ENCODE measurements at places on chromosomes 5 and 9. TPM values are rescaled to one million over a fixed set of nuclear protein-coding genes. Genes with fewer than 3 reads are reported as not detected.

DNA sequence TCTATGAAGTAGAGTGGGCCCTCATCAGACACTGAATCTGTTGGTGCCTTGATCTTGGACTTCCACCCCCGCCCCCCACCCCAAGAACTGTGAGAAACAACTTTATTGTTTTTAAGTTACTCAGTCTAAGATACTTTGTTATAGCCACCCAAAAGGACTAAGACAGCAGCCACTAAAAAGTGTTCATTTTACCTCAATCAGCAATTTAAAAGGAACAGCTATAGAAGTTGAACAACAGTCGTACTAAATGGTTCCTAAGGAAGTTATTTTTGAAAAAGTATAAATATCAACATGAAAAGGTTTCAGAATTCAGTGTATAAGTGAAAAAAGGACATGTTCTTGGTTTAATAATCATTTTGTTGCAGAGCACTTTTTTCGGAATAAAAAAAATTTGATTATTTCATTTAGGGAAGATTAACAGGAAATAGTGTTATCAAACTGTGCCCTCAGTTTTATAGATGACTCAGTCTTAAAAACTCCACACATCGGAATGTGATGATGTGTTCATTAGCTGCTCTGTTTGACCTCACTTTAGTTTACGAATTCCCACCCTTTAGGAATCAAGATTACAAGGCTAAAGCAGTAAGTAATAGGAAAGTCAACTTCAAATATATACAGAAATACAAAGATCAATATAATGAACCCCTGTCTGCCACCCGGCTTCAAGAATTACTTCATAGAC is 71.2 kb downstream of the MTAP start:
- no peaks in the 10 kb centered on the region for H3K27me3 ChIP-seq
- peaks cover 57% of the 10 kb centered on the region for H3K36me3 ChIP-seq
- no peak for DNase-seq
- no peak overlapping the region for H3K27ac ChIP-seq
- no peak overlapping the region for H3K4me3 ChIP-seq

DNA sequence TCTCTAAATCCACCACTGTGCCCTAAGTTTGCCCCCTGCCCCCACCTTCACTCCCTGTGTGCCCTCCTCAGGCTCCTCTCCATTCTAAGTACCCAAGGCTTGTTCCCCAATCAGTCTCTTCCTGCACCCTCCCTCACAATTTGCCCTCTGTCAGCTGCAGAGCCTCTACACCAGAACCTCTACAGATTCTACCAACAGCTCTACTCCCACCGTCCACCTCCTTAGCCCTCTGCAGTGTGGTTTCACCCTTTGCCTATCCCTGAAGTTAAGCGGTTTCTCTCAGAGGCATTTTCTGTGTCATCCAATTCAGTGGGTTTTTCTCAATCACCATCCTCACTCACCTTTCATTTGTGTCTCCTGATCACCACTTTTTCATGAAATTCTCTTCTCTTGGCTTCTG is 13.2 kb upstream of the ERAP2 start:
- H3K4me3 ChIP-seq, result no peak overlapping the region
- DNase-seq, result no peak
- H3K4me1 ChIP-seq, result no peaks in the 10 kb centered on the region
- no peaks in the 10 kb centered on the region for H3K27me3 ChIP-seq
- H3K36me3 ChIP-seq, result no peaks in the 10 kb centered on the region
- no peak overlapping the region for H3K27ac ChIP-seq

DNA sequence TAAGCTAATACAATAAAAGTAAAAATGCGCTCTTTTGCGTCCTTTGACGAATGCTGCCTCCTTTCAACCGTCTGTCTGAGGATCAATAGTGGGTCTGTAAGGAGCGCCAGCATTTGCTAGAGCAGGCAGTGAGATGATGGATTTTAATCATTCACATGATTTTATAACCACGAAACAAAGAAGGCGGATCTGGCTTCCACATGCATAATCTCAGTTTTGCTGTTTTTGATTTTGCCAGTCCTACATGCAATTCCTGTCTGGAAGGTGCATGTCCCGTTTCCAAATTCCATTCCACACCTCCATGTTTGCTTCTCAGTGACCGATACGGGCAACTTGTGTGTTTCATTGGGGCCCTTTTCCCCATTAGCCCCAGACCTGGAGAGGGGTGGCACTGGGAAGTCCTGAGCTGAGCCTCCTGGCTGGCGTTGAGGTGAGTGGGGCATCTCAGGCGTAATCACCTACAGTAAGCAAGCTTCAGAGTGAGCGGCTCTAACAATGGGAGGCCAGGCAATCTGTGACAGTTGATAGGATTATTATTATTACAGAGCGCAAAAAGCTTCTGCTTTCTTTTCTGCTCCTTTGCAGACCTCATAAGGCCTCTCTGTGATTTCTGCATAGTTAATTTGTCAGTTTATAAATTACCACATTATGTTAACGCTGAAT is 405.4 kb downstream of the ZSWIM6 start:
- no peaks in the 10 kb centered on the region for H3K36me3 ChIP-seq
- no peaks in the 10 kb centered on the region for H3K27me3 ChIP-seq
- no peak overlapping the region for H3K4me3 ChIP-seq
- H3K4me1 ChIP-seq, result peaks cover 49% of the 10 kb centered on the region
- peak overlapping the region; percentile 22 for H3K27ac ChIP-seq

- no peak overlapping the region for H3K27ac ChIP-seq
- no peak for DNase-seq
- peaks cover 3% of the 10 kb centered on the region for H3K4me1 ChIP-seq
- H3K36me3 ChIP-seq, result peaks cover 7% of the 10 kb centered on the region
- no peak overlapping the region for H3K4me3 ChIP-seq
Observed at GRCh38 chr5:118378959-118379358, 609.4 kb downstream of the DTWD2 start.

- no peak overlapping the region for H3K4me3 ChIP-seq
- no peak for DNase-seq
- H3K27me3 ChIP-seq, result no peaks in the 10 kb centered on the region
- H3K4me1 ChIP-seq, result peaks cover 7% of the 10 kb centered on the region
- H3K36me3 ChIP-seq, result no peaks in the 10 kb centered on the region
Observed at GRCh38 chr5:105506692-105507277, 1944.2 kb upstream of the NUDT12 start.

GPR150 gene
- total RNA-seq, result not detected

ELL2 gene
- total RNA-seq, result 4.6 TPM

HIGD2A gene
- 91.2 TPM for total RNA-seq

PCDHB1 gene
- 0.23 TPM for total RNA-seq
